ENCODE measurements at places on chromosomes 4 and X.

GRCh38 chr4:136012220-136012619 is 1520.1 kb downstream of the PCDH18 start:
- no peak for DNase-seq

DNA sequence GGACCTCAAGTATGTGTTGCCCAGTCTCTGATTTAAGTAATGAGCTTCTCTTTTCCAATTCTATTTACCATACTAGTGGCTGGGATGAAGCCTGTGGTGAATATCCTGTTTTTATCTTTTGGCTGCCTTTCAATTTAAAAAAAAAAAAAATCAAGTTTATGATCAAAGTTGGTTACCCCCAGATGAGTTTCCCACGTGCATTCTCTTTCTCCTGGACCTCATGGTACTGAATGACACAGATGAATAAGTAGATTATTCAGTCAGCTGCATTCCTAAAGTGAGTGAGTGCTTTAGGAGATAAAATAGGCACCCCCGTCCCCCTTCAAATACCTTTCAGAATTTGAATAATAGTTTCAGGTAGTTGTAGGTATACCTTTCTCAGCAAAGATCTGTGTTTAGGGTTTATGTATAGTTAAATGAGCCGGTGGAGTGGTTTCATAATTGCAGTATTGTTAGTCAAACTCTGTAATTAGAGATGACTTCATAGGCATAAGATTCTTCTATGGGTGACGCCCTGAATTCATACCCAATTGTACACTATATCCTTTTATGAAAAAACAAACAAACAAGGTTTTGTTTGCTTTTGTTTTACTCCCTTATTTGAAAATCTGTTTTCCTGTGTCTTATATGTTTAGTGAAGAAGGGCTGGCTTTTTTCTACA is 41.9 kb downstream of the PLS3 start:
- DNase-seq, result no peak

GRCh38 chr4:177699365-177700213 is 257.4 kb upstream of the AGA start:
- DNase-seq, result no peak

DNA sequence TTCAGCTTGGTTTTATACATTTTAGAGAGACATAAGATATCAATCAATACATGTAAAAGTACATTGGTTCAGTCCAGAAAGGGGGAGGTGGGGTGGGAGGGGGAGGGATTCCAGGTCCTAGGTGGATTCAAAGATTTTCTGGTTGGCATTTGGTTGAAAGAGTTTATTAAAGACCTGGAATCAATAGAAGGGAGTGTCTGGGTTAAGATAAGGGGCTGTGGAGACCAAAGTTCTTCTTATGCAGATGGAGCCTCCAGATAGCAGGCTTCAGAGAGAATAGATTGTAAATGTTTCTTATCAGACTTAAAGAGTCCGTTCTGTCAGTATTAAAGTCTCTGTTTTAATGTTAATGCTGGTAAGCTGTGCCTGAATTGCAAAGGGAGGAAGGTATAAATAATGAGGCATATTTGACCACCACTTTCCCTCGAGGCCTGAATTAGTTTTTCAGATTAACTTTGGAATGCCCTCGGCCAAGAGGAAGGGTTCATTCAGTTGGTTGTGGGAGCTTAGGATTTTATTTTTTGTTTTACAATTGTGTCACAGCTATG is 169.9 kb downstream of the AASDH start:
- DNase-seq, result no peak

GRCh38 chr4:173289353-173289727 is 44.8 kb downstream of the HMGB2 start:
- no peak for DNase-seq

DNA sequence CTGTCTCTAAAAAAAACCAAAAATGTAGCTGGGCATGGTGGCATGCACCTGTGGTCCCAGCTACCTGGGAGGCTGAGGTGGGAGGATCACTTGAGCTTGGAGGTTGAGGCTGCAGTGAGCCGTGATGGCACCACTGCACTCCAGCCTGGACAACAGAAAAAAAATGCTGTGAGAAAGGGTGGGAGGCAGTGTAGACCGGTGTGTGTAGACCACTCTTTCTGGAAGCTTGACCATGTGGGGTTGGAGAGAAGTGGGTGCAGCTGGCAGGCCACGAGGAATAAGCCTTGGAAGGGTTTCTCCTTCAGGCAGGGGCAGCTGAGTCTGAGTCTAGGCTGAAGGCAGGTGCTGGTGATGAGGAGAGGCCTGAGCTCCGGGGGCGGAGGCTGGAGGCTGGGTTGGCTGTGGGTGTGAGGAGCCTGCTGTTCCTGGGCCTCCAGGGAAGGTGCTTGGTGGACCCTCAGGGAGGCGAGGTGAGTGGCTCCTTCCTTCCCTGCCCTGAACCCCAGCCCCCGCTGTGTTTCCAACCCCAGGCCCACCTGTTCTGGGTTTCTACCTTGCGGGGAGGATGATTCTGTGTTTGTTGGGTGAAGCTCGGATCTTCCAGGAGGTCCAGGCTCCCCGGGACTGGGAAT is 9.3 kb upstream of the TBC1D14 start:
- DNase-seq, result no peak

GRCh38 chr4:78024576-78025091 is 32.5 kb upstream of the FRAS1 start:
- DNase-seq, result no peak

GRCh38 chr4:183356173-183356830 is 34.1 kb upstream of the CLDN24 start:
- DNase-seq, result no peak

- DNase-seq, result no peak
Measured at GRCh38 chr4:106355193-106355592, 13.4 kb downstream of the GIMD1 start.

GRCh38 chr4:142379277-142380051 is 466.6 kb downstream of the INPP4B start:
- no peak for DNase-seq

DNA sequence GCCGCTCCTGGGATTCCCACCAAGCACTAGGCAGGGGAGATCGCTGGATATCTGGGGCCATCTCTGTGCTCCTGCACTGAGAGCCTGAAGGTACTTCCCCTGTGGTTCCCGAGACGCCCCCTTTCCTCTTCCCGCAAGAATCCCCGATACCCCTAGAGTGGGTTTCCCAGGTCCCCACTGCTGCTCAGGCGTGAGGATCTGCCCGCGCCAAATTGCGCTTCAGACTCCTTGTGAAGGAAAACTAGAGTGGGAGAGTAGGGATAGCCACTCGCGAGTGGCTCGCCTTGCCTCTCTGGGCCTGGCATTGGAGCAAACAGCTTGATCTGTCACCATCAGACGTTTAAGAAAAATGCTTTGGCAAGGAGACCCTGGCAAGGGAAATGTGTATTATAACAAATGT is 1.5 kb downstream of the IL1RAPL2 start:
- no peak for DNase-seq

DNA sequence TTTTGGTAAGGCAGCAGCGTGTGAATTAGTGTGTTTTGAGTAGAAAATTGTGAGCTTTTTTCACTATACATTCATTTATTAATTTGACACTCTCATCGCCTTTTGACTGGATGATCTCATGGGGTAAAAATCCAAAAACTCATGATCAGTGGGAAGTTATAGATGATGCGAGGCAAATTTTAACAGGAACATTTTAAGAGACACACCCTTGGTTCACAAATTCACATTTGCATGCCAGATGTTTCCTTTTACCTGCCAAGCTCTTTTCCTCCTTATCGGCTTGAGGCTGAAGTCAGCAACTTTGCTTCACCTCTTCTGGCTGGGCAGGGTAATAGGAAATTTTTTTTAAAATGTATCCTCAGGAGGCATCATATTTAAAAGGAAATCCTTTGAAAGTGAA is 318.0 kb upstream of the HS3ST1 start:
- DNase-seq, result no peak

- peak; percentile 73 for DNase-seq
Measured at GRCh38 chrX:11540532-11541377, 125.0 kb downstream of the ARHGAP6 start.

Measured in right lung (tissue), 10 donors.